ENCODE measurements at places on chromosomes 13 and 19.

- peaks cover 25% of the 10 kb centered on the region for H3K4me1 ChIP-seq
- no peak overlapping the region for H3K27ac ChIP-seq
- peaks cover 52% of the 10 kb centered on the region for H3K36me3 ChIP-seq
Measured at GRCh38 chr19:14091813-14092462, 1.4 kb upstream of the SAMD1 start.

DNA sequence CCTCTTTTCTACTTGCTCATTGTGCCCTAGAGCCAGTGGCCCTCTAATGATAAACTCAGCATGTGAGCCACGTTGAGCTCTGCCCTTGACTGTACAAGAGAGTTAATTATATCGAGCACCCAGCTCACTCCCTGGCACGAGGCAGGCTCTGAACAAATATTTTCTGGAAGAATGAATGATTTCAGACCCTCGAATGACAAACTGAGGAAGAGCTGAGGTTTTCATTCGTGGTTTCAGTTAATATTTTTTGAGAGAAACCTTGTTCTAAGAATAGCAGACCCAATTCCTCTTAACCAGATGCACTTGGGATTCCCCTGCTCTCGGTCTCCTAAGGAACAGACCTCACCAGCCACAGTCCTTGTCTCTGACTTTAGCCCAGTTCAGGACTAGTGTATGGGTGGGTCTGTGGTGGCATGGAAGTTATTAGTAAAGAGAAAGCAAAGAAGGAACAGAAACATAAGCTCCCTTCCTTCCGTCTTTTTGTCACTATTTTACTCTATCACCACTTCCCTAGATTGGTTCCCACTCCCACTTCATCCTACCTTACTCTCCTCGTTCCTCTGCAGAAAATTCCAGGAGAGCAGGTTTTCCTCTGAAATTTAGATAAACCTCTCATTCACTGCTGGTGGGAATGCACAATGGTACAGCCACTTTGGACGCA is 22.1 kb upstream of the WDFY2 start:
- H3K27ac ChIP-seq, result no peak overlapping the region
- H3K4me3 ChIP-seq, result no peak overlapping the region
- no peaks in the 10 kb centered on the region for H3K36me3 ChIP-seq
- no peak for DNase-seq
- peaks cover 2% of the 10 kb centered on the region for H3K27me3 ChIP-seq

- peaks cover 36% of the 10 kb centered on the region for H3K4me1 ChIP-seq
- peaks cover 23% of the 10 kb centered on the region for H3K27me3 ChIP-seq
- no peak overlapping the region for H3K27ac ChIP-seq
- DNase-seq, result no peak
- H3K36me3 ChIP-seq, result peaks cover 21% of the 10 kb centered on the region
- peak overlapping the region; percentile 88 for H3K4me3 ChIP-seq
Measured at GRCh38 chr13:32426191-32426989, 1.5 kb downstream of the N4BP2L1 start.

- H3K4me1 ChIP-seq, result no peaks in the 10 kb centered on the region
- no peak for DNase-seq
- no peak overlapping the region for H3K4me3 ChIP-seq
- H3K27ac ChIP-seq, result no peak overlapping the region
- H3K36me3 ChIP-seq, result no peaks in the 10 kb centered on the region
Measured at GRCh38 chr13:102333320-102334198, 68.3 kb downstream of the FGF14 start.

DNA sequence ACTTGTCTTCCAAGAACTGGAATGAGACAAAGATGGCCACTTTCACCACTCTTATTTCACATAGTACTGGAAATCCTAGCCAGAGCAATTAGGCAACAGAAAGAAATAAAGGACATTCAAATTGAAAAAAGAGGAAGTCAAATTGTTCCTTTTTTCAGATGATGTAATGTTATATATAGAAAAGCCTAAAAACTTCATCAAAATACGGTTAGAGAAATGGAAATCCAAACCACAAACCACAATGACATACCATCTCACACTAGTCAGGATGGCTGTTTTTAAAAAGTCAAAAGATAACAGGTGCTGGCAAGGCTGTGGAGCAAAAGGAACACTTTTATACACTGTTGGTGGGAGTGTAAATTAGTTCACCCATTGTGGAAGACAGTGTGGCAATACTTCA is 113.3 kb upstream of the SPRY2 start:
- no peak overlapping the region for H3K4me3 ChIP-seq
- no peaks in the 10 kb centered on the region for H3K27me3 ChIP-seq

DNA sequence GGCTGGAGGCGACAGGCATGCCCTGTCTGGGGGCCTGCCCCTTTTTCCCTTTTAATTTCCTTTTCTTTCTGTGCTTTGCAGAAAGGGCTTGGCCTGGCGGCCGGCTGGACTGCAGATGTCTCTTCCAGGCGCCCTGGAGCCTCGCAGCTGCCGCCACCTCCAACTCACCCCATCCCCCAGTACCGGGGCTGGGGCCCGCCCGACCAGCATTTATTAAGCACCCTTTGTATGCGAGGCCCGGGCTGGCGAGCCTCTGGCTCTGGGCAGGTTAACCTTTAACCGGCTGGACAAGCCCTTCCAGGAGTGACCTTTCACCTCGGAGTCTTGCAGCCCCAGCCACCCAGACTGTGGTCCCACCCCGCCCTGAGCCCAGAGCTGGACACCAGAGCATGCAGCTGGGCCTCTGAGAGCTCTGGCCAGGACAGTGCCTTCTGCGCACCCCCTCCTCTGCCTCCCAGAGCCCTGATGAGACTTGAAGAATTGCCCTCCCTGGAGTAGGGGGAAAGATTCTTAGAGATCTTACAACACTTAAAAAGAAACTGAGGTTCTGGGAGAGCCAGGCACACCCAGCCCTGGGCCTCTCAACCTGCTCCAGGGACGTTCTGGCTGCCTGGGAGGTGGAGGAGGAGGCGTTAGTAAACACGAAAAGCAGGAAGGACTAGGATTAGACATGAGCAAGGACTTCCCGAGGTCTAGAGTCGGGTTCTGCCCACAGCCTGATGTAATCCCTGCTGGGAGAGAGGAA is 1.1 kb upstream of the NR2F6 start:
- H3K4me1 ChIP-seq, result peaks cover 57% of the 10 kb centered on the region
- no peaks in the 10 kb centered on the region for H3K36me3 ChIP-seq
- H3K27ac ChIP-seq, result peak overlapping the region; percentile 99
- DNase-seq, result peak; percentile 49

DNA sequence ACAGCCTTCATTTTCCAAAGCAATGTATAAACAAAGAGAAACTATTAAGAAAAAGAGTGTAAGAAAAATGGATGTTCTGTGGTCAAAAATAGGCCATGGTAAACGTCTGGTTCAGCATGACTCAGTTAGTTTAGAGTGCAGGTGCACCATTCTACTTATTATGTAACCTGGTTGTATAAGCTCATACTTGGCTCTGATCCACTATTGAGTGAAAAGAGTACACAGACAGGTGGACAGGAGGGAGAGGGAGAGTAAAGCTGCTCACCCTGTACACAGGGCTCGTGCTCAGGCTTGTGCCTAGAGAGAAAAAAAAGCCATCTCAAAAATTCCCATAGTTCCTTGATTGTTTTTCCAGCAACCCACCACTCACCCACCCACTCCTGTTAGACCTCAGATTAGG is 85.8 kb upstream of the ZNF91 start:
- H3K27ac ChIP-seq, result no peak overlapping the region
- DNase-seq, result no peak
- no peaks in the 10 kb centered on the region for H3K36me3 ChIP-seq
- no peaks in the 10 kb centered on the region for H3K27me3 ChIP-seq

DNA sequence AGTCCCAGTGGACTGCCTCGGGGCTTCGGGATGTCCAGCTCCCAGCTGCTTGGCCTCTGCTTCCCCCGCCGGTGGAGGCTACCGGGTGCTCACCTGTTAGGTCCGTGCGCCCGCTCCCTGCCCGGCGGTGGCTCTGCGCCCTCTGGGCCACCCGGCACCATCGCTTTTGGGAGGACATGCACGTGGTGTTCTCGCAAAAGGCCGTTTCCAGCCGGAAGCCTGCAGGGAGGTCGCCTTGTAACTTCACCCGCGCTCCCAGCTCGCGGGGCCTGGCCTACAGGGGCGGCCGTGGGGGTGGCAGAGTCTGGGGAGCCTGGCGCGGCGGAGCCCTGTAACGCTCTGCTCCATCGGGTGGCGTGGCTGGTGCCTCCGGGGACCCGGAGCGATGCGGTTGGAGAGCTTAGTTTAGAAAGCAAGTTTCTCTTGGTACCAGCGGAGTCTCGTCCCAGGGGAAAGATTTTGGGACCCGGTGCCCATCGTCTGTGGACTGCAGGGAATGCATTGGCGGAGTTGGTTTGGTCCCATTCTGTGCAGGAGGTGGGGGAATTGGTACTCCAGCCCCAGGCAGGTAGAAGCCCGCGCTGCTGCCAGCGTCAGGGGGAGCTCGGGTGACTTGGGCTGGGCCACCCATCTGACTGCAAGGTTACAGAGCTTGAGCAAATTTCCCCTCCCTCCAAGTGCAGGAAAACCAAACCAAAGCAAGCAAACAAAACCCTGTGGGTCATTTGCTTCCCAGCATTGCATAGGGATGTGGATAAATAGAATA is 673 bp downstream of the SPATA13 start:
- peak; percentile 54 for DNase-seq
- peak overlapping the region; percentile 80 for H3K4me3 ChIP-seq
- peaks cover 25% of the 10 kb centered on the region for H3K4me1 ChIP-seq
- peaks cover 32% of the 10 kb centered on the region for H3K27me3 ChIP-seq
- no peak overlapping the region for H3K27ac ChIP-seq

DNA sequence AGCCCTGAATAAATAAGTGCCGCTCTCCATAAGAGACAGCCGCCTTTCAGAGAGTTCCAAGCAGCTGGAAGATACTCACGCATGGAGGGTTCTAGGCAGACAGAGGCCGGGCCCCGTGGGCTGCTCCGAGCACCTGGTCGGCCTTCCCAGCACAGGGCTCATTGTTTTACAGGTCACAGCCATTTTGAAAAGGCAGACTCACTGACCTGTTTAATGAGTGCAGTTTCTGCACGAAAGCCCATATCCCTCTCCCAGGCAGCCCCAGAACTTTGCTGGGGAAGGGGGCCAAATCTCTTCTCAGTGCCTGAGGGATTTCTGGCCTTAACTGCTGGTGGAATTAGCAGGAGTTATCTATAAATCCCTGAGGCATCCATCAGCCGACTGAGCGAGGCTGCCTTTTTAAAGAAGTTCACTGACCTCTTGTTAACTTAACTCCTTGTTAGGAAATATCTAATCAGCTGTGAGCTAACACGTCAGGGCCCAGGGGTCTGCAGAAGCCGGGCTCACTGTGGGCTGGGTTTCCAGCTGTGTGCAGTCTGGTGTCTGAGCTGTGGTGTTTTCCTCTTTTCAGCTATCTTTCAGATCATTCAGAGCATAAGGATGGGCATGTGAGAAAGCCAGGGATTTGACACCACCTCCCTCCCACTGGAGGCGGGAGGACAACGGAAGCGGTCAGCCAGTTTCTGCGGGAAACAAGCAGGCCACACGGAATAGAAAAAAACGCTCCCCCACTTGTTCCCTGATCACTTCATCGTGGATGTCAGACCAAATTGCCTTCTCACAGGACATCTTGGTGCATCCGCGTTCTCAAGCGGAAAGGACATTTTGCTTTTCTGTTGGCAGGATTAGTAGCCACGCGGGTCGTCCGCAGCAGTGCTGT is 23.3 kb downstream of the SERP2 start:
- peaks cover 4% of the 10 kb centered on the region for H3K27me3 ChIP-seq
- peak overlapping the region; percentile 56 for H3K4me3 ChIP-seq
- H3K36me3 ChIP-seq, result no peaks in the 10 kb centered on the region
- peak overlapping the region; percentile 97 for H3K27ac ChIP-seq
- H3K4me1 ChIP-seq, result peaks cover 95% of the 10 kb centered on the region
- peak; percentile 33 for DNase-seq

DNA sequence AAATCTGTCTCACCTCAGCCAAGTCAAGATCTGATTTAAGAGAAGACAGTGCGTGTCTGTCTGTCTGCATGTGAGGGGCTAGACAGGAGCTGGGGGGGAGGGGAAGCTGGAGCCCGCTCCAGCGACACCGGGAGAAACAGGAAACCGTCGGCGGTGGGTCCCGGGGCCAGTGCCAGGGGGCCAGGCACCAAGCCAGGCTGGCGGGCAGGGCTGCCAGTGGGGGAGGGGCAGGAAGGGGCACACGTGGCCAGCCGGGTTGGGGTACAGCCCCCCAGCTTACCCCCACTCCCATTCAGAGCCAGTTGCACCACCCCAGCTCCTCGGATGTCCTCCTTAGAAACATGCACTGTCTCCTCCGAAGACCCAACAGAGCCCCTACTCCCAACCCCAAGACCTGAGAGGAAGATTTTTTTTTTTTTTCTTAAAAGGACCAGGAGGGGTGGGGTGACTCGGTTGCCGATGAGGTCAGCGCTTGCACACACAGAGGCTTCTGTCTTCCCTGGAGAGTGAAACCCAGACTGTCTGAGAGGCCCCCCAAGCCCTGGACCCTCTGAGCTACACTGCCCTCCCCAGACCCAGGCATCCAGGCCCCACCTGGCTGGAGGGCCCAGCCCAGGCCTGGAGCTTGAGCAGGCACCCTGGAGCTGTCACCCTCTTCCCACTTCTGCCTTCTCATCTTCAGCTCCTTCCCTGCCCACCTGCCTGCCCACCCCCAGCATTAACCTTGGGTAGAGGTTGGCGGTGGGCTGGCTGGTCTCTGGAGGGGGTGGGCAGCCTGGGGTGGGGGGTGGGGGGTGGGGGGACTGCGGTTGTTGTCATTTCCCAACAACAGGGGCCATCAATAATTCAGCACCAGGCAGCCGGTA is 4.0 kb downstream of the ERF start:
- peaks cover 44% of the 10 kb centered on the region for H3K4me1 ChIP-seq
- DNase-seq, result no peak
- no peaks in the 10 kb centered on the region for H3K27me3 ChIP-seq
- peak overlapping the region; percentile 95 for H3K4me3 ChIP-seq
- H3K27ac ChIP-seq, result no peak overlapping the region

DNA sequence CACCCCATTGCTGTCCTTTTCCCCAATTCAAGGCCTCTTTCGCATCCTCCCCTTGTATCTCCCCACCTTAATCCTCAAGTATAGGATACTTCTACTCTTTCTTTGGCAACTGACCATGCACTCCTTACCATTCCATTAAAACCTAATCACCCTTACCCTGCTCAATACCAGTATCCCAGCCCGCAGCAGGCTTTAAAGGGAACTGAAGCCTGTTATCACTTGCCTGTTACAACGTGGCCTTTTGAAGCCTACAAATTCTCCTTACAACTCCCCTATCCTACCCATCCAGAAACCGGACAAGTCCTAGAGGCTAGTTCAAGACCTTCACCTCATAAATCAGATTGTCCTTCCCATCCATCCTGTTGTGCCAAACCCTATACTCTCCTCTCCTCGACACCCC is 16.2 kb upstream of the OR10H1 start:
- no peak overlapping the region for H3K4me3 ChIP-seq
- H3K27ac ChIP-seq, result no peak overlapping the region
- no peaks in the 10 kb centered on the region for H3K4me1 ChIP-seq
- no peaks in the 10 kb centered on the region for H3K27me3 ChIP-seq

- peak overlapping the region; percentile 36 for H3K4me3 ChIP-seq
- H3K36me3 ChIP-seq, result no peaks in the 10 kb centered on the region
- DNase-seq, result no peak
- H3K4me1 ChIP-seq, result peaks cover 72% of the 10 kb centered on the region
- no peak overlapping the region for H3K27ac ChIP-seq
- no peaks in the 10 kb centered on the region for H3K27me3 ChIP-seq
Measured at GRCh38 chr19:48627201-48627864, 8.0 kb downstream of the SPHK2 start.

GRCh38 chr19:17357724-17358123 is 19.4 kb downstream of the PLVAP start:
- H3K4me1 ChIP-seq, result peaks cover 17% of the 10 kb centered on the region
- H3K4me3 ChIP-seq, result no peak overlapping the region
- no peak for DNase-seq

Data from nephron progenitor cell (in vitro differentiated cells).